ELF-1 (cell line): ENCODE measurements at places on chromosomes 4 and X.

DNA sequence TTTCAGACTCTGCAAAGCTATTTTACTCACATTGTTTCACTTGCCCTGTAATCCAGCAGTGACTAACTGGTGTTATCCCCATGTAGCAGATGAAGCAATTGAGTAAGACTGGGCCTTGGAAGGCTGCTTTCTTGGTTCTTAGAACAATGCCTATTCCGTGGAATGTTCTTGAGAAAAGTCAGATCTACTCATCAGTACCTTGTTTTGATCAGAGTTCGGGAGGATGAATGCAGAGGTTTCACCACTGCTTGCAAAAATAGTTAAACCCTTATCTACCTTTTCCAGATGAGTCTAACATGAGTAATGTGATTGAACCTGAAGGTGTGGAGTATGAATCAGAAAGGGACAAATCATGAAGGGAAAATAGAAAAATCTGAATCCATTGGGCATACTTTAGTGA is 1.8 kb downstream of the MAOB start:
- DNase-seq, result no peak

- DNase-seq, result no peak
Observed at GRCh38 chrX:81168391-81168790, 33.3 kb downstream of the HMGN5 start.

DNA sequence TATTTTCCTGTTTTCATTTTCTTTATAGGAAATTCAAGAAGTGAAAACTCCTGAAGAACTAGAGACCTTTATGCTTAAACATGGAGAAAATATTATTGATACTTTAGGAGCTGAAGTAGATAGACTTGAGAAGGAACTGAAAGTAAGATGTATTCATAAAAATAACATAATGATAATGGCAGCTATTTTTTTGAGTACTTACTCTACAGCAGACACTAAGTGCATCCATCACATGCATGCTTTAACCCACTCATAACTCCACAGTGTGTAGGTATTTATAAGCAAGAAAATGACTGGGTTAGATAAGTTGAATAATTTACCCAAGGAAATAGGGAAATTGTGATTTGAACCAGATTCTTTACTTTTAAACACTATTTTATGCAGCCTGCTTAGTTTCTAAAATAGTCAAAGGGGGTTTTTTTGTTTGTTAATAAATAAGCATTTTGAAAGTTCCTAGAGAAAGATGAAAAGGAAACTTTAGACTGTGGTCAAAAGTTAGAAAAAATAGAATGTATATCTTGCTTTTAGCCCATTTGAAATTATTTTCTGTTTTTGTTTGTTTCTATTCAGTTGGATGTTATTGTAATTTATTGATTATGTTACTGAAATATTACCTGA is 74.2 kb downstream of the BEND4 start:
- no peak for DNase-seq

GRCh38 chr4:6154875-6155274 is 45.5 kb downstream of the JAKMIP1 start:
- no peak for DNase-seq

DNA sequence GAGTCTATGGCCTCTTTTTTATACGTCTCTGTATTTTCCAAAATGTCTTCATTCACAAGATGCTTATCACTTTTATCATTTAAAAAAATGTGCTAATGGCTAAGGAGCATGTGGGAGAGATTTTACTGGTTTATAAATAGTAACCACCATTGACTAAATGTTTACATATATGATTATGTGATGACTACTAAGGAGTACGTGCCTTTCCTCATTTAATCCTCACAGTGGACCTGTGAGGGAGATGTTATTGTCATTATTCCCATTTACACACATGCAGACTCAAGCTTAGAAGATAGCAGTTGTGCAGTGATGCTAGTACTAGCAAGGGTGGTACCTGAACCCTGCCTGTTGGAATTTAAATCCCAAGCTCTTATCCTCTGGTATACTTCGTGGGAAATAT is 2.4 kb downstream of the SRD5A3 start:
- no peak for DNase-seq

GRCh38 chr4:22215084-22215483 is 266.5 kb upstream of the KCNIP4 start:
- no peak for DNase-seq

DNA sequence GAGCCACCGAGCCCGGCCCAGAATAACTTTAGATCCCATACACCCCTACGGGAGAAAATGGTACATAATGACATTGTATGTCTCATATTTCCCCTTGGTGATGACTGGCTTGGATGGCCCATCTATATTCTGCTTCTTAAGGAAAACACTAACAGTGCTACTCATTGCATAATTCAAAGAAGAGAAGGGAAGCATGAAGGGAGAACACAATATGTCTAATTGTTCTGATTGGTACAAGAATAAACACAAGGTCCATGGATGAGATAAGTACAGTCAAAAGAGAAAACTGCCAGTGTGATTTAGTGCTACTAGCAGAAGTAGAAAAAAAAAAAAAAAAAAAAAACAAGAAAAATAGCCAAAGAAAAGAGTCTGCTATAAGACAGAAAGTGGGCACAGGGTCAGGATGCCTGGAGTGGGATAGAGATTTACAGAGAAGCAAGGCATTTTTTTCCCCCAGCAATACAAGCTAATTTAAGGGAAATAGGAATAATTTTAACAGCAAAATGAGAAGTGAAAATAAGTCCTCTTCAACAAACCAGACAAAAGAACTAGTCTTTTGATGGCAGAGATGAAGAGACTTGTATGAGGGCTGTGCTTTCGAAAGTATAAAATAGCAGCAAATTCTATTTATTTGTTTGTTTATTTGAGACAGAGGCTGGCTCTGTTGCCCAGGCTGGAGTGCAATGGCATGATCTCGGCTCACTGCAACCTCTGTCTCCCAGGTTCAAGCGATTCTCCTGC is 96.5 kb upstream of the MAP3K15 start:
- DNase-seq, result no peak

GRCh38 chr4:123937581-123937980 is 541.0 kb downstream of the SPRY1 start:
- no peak for DNase-seq

- no peak for DNase-seq
Observed at GRCh38 chrX:5898463-5898862, 330.2 kb downstream of the NLGN4X start.

GRCh38 chr4:62901101-62901500 is 1508.1 kb downstream of the TECRL start:
- no peak for DNase-seq

DNA sequence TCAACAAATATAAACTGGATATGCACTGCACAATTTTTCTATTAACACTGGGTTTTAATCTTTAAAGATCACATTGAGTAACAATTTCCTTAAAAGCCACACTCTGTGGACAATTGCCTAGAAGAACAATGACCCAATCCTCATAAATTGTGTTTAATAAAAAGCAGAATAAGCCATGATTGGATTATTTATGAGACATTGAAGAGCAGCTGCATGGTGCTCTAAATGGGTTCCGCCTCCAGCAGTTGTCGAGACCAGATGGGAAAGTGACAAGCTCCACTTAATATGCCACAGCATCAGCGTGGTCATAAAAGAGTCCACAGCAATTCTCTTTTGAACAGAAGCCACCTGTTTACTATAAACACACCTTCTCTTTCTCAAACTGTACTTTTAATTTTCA is 635.2 kb upstream of the FRG1 start:
- DNase-seq, result no peak

DNA sequence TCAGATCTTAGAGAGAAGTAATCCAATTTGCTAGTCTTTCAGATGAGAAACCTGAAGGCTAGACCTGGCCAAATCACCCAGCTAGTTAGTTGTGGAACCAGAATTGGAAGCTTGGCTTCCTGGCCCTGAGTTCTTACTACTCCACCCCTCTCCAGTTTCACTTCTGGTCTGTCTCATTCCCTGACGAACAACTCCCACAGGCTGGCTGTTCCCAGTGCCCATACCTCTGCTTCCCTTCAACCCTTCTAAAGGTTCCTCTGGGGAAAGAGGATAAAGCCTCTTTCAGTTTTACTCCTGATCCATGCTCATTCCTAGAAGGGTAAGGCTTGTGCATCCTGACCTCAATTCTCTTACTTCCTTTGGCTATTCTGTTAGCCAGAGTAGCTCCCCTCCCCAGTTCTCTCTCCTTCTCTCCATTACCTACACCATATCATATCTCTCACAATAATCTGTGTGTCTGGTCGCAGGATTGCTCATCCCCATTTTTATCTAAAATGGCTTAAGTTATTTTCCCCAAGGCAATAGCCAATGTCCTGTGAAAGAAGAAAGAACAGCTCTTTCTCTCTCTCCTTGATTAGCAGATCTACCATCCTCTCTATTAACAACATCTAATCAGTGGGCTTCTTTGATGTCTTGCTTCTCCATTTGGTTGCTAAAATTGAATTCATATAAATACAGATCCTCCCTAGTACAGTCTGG is 155.0 kb upstream of the MAOA start:
- DNase-seq, result peak; percentile 60

GRCh38 chr4:8725071-8725841 is 132.7 kb downstream of the CPZ start:
- peak; percentile 49 for DNase-seq
